Left ventricle myocardium inferior (tissue), 1 donor: ENCODE measurements at places on chromosomes 5 and 9.
A peak's percentile ranks its signal among the peaks of the same experiment; 100 is the strongest.

DNA sequence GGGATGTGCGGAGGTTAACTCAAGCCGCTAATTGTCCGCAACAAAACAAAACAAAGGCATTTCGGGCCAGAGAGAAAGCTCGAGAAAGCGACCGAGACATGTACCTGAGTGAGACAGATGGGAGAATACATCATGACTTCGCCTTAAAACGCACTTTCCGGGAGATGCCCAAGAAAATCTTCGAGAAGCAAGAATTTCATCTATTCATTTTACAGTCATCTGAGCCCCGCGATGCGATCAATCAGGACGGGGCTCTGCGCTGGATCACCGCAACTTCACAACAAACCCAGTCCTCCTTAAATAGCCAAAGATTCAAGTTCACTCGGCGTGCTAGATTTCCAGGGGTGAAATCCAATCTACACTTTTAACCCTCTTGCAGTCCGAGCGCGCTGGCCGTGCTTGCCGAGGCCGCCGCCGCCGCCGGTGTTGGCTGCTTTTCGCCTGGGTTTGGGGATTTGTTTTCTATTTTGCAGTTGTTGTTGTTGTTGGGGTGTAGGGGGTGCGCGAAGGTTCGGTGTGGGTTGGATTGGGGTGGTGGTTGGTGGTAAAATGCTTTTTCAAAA, 482 bp downstream of the NFIB start:
- DNase-seq, result no peak

DNA sequence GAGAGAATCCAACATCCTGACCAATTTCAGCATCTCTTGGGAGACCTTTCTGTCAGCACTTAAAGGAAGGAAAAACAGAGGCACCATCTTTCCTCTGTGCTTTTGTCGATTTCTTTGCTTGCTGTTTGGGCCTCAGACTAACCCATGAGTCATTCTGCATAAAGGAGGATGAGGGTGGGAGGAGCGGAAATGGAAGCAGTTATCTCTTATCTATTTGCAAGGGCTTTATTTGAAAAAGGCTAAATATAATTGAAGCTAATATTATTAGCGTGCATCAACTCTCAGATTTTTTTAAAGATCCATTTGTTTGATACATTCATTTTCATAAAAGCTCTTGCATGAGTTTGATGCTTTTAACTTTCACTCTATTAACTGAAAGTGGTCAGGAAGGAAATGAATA, 72.9 kb downstream of the ZNF622 start:
- DNase-seq, result no peak

DNA sequence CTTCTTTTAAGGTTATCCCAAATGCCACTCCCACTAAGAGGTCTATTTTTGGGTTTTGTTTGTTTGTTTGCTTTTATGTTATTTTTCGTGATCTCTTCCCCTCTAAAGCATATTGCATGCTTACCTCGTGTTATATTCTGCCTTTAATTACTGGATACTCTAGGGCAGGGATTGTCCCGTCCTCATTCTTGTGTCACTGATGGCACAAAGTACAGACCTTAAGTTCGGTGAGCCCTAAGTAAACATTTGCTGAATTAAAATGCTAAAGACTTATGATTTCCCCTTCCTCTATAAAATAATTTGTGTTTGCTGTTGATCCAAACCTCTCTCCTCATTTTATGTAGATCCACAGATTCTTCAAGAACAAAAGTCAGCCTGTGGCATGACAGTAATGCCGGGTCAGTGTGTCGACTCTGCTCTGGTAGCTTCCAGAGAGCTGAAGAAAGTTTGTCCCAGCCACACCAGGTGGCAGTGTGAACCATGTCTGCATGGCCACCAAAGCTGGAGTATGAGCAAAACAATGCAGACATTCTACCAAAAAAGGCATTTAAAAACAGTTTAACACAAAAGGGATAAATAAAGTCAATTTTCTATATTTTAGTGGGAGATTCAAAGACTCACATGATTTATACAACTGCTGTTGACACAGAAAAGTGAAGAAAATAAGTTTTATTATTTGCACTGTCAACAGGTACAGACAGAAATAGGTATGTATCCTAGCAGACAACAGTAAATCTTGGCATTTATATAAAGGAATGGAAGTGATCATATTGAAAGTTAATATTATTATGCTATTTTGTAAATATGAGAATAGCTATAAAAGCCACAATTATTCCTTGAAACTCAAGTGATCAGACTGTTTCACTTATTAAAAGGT, 17.9 kb upstream of the POC5 start:
- DNase-seq, result peak; percentile 20

DNA sequence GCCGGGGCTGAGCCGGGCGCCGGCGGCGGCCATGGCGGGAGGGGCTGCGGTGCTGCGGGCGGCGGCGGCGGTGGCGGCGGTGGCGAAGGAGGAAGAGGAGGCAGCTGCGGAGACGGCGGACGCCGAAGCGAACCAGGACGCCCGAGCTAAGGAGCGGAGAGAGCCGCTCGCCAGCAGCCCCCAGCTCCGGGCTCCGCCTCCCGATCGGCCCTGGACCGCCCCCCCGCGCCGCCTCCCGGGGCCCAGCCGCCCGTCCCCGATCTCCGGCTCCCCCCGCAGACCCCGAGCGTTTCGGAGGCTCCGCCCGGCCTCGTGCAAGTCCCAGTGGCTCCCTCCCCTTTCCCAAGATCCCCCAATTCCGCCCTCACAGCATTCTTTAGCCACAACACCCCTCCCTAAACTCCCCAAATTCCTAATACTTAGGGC, at the start of gene ASTN2:
Gene ASTN2, minus strand, starts transcription at position 152 of the 426 bp plus-strand sequence. Its CDS starts 119 bp downstream, at position 33.
- DNase-seq, result no peak

DNA sequence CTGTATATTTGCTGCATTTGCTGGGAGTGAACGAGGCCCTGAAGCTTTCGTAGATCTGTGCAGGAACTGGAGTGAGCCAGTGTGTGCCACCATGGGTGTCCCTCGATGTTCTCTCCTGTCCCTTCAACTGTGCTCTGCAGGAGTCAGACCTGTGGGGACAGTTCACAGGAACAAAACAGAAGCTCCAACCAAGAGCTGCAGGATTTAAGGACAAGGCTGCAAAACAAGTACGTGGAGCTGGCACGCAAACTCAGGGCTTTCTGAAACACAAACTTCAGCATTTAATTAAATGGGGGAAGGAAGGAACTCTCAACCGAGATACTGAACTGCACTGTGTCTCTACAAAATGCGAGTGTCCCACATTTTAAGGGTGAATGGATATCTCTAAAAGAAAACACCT, 24.2 kb downstream of the BASP1 start:
- no peak for DNase-seq

GRCh38 chr9:8237096-8237495, 437.5 kb upstream of the DMAC1 start:
- no peak for DNase-seq

- DNase-seq, result no peak
Measured at GRCh38 chr9:125912667-125913066, 165.5 kb downstream of the PBX3 start.
